ENCODE measurements at places on chromosomes 7 and 10. TPM values are rescaled to one million over a fixed set of nuclear protein-coding genes. Genes with fewer than 3 reads are reported as not detected.

DNA sequence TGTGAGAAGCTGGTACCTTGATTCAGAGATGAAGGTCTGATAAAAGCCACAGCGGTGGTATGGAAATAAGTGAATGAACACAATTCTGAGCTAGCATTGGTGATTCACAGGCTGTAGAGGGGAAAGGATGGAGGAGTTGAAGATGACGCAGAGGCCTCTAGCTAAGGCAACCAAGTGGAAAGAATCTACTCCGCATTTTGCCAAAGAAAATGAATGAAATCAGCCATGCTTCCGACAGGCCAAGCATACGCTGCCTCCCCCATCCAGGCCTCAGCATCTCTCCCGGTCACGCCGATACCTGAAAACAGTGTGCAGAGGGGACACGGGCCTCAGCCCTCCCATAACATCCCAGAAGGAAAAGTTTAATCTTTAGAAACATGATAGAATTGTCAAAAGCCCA, 124.3 kb upstream of the UNC5B start:
- H3K36me3 ChIP-seq = no peaks in the 10 kb centered on the region
- H3K4me3 ChIP-seq = no peak overlapping the region
- no peaks in the 10 kb centered on the region for H3K27me3 ChIP-seq
- DNase-seq = no peak

- H3K27me3 ChIP-seq = no peaks in the 10 kb centered on the region
- H3K4me3 ChIP-seq = no peak overlapping the region
- peaks cover 2% of the 10 kb centered on the region for H3K4me1 ChIP-seq
Observed at GRCh38 chr10:71359364-71360046, 37.2 kb upstream of the CDH23 start.

DNA sequence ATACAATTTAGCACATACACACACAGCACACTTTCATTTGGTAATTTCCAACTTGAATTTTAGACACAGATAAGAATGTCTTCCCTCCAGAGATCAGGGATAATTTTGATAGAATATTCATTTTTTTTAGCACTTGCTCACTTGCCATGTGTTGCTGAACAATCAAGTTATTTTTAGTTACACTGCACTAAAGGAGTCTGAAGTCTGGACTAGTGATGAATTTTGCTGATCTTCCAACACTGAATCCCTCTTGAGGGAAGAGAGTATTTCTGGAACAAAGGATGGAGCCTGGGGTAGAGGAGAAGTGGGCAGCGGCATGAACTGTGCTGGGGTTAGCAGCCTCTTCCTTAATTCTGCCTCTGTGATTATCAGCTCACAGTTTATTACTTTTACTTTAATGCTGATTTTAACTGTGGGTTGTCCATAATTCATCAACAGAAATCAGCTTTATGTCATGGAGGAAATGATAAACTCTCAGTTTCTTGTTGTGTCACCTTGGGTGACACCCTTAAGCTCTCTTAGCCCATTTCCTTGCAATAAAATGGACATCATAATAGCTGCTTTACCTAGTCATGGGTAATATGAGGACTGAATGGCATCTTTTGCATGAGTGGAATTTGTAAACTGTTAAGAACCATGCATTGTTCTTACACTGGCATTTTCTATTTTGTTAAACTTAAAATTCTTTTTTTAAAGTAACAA, 32.1 kb downstream of the SGPL1 start:
- H3K4me1 ChIP-seq = peaks cover 44% of the 10 kb centered on the region
- peak overlapping the region; percentile 85 for H3K27ac ChIP-seq
- H3K36me3 ChIP-seq = peaks cover 51% of the 10 kb centered on the region

DNA sequence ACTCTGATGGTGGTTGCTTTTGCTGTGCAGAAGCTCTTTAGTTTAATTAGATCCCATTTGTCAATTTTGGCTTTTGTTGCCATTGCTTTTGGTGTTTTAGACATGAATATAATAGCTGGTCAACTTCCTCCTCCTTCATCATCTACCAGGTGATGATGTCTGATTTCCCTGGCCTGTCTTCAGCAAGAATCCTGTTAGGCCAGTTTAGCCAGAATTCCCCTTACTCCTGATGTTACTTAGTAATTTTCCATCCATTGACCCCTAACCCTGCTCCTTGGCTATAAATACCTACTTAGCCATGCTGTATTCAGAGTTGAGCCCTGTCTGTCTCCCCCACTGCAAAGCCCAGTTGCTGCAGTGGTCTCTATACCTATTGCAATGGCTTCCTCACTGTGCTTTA, 91.4 kb downstream of the ZNF777 start:
- no peak for DNase-seq
- no peaks in the 10 kb centered on the region for H3K36me3 ChIP-seq
- no peaks in the 10 kb centered on the region for H3K27me3 ChIP-seq
- H3K4me1 ChIP-seq = no peaks in the 10 kb centered on the region
- no peak overlapping the region for H3K27ac ChIP-seq

The MMD2 gene
- total RNA-seq = not detected

DNA sequence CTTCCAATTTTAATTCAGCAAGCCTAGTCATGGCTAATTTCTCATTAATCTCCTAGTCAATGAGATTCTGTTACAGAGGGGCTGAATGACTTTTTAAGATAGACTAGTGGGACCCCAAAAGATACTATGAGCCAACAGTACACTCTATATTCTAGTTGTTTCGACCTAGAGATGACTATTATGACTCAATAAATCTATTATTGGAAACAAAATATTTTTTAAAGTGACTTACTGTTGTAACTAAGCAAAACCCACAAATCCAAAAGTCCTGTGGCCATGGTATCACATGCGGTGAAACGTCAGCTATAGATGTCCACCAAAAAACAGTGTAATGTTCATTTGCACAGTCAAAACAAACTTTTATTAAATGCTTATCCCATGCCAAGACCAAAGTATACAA, 95.3 kb upstream of the ADO start:
- DNase-seq = no peak
- no peaks in the 10 kb centered on the region for H3K4me1 ChIP-seq
- no peak overlapping the region for H3K4me3 ChIP-seq
- H3K27me3 ChIP-seq = no peaks in the 10 kb centered on the region
- H3K27ac ChIP-seq = no peak overlapping the region

The AKR1D1 gene
- not detected for total RNA-seq

- no peak for DNase-seq
Observed at GRCh38 chr7:961546-962400, 7.3 kb upstream of the ADAP1 start.

- no peak overlapping the region for H3K27ac ChIP-seq
- H3K4me3 ChIP-seq = no peak overlapping the region
- no peak for DNase-seq
Observed at GRCh38 chr7:155594163-155594732, 47.9 kb upstream of the CNPY1 start.

DNA sequence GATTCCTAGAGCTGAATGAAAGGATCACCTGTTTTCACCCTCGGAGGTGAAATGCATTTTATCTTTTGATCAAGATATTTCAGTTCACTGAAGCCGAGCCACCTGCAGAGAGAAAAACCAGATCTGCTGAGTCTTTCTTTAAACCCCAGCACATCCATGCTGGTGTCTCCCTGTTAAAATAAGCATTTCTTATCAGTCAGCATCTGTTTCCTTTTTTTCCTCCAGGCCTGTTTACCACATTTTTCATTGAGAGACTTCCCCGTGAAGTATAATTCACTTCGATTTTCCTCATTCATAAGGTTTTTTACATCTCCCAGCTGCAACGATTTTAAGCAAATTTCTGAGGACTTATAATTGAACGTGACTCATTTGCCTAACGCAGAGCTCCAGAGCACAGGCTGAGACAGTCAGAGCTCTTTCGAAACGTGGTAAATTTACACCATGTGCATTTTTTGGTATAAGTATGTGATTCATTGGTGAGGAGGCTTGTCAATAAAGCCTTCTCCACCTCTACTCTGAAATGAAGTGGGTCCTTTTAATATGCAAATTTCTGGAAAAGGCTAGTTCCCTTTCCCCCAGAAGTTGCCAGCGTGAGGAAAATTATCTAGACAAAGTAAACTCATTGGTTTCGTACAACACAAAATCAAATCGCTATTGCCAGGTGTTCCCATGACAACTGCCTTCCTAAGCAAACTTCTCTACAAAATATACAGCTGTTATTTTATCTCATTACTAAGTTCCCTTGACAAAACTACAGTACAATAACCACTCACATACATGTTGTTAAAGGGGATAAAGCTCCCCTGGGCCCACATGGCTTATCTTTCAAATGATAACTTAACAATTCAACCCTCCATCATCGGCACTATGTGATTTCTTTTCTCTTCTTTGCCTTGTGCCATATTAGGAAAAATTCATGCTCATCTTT, 374.8 kb upstream of the AKR1E2 start:
- H3K4me1 ChIP-seq = no peaks in the 10 kb centered on the region
- no peaks in the 10 kb centered on the region for H3K27me3 ChIP-seq
- no peak overlapping the region for H3K27ac ChIP-seq
- no peaks in the 10 kb centered on the region for H3K36me3 ChIP-seq

DNA sequence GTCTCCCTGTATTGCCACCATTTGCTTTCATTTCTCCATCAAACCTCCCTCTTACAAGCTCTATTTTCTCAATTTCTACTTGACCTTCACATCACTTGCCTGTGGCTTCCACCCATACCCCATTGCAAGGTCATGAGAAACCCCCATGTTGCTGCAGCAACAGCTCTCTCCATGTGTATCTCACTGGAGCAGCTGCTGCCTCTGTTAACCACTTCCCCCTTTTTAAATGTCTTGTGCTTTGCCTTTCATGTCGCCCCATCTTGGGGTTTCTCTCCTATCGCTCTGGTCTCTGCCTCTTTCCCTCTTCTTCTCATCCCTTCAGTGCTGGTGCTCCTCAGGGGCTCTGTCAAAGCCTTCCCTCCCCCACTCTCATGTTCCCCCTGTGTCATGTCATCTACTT, 148.8 kb downstream of the CHN2 start:
- H3K4me1 ChIP-seq = peaks cover 11% of the 10 kb centered on the region
- no peak for DNase-seq

GRCh38 chr7:36204044-36204663, 51.1 kb downstream of the EEPD1 start:
- H3K27me3 ChIP-seq = no peaks in the 10 kb centered on the region
- DNase-seq = no peak
- H3K4me3 ChIP-seq = no peak overlapping the region

- H3K27me3 ChIP-seq = no peaks in the 10 kb centered on the region
- H3K4me3 ChIP-seq = no peak overlapping the region
- DNase-seq = no peak
- 0 out of 2 replicates have a peak, but pooled peaks cover 3% of the 10 kb centered on the region for H3K4me1 ChIP-seq
- no peaks in the 10 kb centered on the region for H3K36me3 ChIP-seq
Observed at GRCh38 chr7:97094284-97094930, 23.1 kb upstream of the SDHAF3 start.

The SMO gene
- 14.3 TPM for total RNA-seq

GRCh38 chr7:90666186-90666585, 70.1 kb downstream of the CDK14 start:
- H3K36me3 ChIP-seq = no peaks in the 10 kb centered on the region
- DNase-seq = no peak
- H3K4me3 ChIP-seq = no peak overlapping the region

GRCh38 chr10:129853562-129853903, 110.5 kb downstream of the EBF3 start:
- no peak overlapping the region for H3K4me3 ChIP-seq
- no peak overlapping the region for H3K27ac ChIP-seq
- no peaks in the 10 kb centered on the region for H3K36me3 ChIP-seq
- DNase-seq = no peak

DNA sequence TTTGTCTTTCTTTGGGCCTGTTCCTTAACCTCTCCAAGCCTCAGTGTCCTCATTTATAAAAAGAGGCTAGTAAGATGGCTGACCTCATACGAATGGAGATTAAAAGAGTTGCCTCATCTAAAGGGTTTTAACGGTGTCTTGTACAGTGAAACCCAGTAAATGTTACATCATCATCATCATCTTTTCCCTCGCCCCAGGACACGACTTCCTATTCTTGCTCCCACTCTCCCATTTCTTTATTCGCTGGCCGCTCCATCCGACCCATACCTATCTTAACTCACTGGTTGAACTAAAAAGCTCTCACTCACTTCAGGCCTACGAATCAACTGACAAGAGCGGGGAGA, 554 bp downstream of the FRA10AC1 start:
- peak overlapping the region; percentile 45 for H3K27ac ChIP-seq
- H3K4me1 ChIP-seq = peaks cover 9% of the 10 kb centered on the region
- H3K4me3 ChIP-seq = peak overlapping the region; percentile 42
- H3K27me3 ChIP-seq = no peaks in the 10 kb centered on the region

DNA sequence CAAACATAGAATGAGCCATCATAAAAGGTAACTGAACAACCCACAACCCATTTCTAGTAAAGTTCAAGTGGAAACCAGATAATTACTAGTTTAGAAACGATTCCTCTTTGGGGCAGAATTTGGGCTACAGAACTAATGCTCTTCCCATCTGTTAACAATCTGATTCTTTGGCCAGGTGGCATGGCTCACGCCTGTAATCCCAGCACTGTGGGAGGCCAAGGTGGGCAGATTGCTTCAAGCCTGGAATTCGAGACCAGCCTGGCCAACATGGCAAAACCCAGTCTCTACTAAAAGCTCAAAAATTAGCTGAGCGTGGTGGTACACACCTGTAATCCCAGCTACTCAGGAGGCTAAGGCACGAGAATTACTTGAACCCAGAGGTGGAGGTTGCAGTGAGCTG, 18.5 kb downstream of the CYP51A1 start:
- DNase-seq = no peak
- no peak overlapping the region for H3K27ac ChIP-seq
- H3K4me1 ChIP-seq = no peaks in the 10 kb centered on the region
- H3K27me3 ChIP-seq = no peaks in the 10 kb centered on the region
- H3K4me3 ChIP-seq = no peak overlapping the region
- peaks cover 35% of the 10 kb centered on the region for H3K36me3 ChIP-seq

GRCh38 chr10:69248117-69248730, 28.1 kb downstream of the HKDC1 start:
- no peak for DNase-seq
- no peak overlapping the region for H3K27ac ChIP-seq
- H3K4me1 ChIP-seq = no peaks in the 10 kb centered on the region
- H3K36me3 ChIP-seq = no peaks in the 10 kb centered on the region
- H3K27me3 ChIP-seq = no peaks in the 10 kb centered on the region
- H3K4me3 ChIP-seq = no peak overlapping the region

- no peak overlapping the region for H3K4me3 ChIP-seq
- no peak overlapping the region for H3K27ac ChIP-seq
- peaks cover 14% of the 10 kb centered on the region for H3K4me1 ChIP-seq
Observed at GRCh38 chr7:32937344-32938174, 19.7 kb upstream of the FKBP9 start.

- DNase-seq = no peak
- no peaks in the 10 kb centered on the region for H3K27me3 ChIP-seq
- no peak overlapping the region for H3K27ac ChIP-seq
Observed at GRCh38 chr10:5619362-5620211, 46.8 kb downstream of the ASB13 start.

DNA sequence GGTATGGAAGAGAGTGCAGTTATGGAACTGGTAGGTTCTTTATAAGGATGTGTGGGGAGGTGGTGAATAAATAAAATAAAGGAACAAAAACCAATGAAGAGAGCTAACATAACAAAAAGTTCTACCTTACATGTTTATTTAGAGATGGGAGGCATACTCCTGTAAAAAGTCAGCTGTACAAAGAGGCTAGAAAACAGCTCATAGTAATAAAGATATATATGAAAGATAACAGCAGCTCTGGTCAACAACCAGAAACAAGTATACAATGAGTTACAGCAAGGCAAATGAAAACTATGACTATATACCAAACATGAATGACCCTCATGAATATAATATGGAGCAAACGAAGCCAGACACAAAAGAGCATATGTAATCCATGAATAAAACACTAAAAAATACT, 62.0 kb downstream of the FAM13C start:
- no peak overlapping the region for H3K4me3 ChIP-seq
- DNase-seq = no peak
- H3K27me3 ChIP-seq = no peaks in the 10 kb centered on the region
- no peaks in the 10 kb centered on the region for H3K4me1 ChIP-seq

GRCh38 chr10:42961796-42962109, 115.1 kb upstream of the RET start:
- H3K4me1 ChIP-seq = no peaks in the 10 kb centered on the region
- no peak overlapping the region for H3K4me3 ChIP-seq
- no peak overlapping the region for H3K27ac ChIP-seq
- peak; percentile 25 for DNase-seq
- no peaks in the 10 kb centered on the region for H3K27me3 ChIP-seq
- H3K36me3 ChIP-seq = no peaks in the 10 kb centered on the region

All from SJSA1 (cell line).